ENCODE measurements at places on chromosomes 16 and 17.

DNA sequence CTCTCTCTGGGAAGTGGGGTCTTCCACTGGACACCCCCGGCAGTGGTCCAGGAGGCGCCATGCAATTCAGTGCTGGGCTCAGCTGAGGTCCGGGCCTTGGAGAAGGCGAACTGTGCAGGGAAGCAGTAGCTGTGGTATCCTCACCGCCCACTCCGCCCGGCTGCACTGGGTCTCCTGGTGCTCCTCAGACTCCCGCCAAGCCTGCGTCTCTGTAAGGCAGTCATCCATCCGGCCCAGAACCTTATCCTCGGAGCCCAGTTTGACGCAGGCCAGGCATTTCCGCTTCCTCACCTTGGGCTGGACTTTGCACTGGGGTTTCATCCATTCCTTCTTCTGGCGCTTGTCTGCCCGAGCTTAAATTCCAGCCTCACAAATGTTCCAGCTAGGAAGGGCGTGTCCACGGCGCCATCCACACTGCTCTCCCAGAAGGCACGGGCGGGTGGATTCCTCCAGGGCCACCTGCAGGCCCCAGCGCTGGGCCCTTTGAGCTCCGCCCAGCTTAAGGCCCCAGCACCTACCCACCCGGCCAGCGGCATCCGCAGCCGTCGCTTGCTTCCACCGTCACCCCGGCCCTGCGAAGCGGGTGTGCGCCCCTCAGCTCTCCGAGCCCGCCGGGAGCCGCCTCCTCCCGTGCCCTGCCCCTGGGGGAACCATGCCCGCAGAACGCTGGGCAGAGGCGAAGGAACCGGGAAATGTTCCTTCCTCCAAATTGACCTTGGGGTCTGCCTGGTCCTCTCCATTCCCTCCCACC lies 1884.8 kb downstream of the TP53TG3F start:
- no peak for DNase-seq

DNA sequence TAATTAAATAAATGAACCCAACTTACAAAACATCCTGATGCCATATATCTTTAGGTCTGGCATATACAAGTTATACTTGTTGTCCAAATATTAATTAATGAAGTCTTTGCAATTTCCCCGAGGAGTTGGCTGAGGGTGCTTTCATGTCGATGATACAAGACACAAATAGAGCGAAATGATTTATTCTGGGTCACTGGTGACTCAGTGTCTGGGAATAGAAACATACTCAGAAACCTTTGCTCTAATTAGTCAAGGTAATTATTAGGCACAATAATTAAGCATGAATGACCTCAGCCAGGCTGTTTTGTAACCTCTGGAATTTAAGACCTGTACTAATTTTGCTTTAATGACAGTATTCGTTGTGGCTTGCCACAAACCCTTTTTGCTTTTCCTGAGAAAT lies 37.0 kb upstream of the HAPSTR1 start:
- no peak for DNase-seq

DNA sequence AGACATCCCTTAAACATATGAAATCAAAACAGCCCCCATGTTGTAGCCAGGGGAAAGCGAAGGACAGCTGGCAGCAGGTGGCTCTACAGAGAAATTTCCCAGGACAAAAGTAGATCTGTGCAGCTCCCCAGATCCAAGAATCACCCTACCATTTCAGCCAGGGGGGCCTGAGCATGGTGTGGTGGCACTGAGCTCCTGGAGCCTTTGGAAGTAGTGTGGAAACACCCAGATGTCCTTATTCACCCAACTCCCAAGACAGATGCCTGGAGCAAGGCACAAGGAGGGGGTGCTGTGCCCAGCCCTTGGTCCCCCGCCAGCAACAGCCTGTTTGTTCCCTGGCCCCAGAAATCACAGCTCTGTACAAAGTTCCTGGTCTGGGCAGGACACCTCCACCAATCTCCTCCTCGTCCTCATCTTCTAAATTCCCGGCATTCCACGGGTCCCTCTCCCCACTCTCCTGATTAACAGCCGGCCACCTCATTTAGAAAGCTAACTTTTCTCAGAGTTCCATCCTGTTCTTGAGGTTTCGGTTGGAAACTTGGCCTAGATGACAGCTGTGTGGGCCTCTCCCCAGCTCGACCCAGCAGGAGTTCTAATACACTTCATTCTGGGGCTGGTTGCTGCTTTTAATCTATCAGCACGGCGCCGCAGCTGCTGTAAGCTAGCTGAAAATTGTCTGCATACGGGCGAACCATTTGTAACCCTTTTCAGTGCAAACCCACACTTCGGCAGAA lies 191.1 kb downstream of the C16orf78 start:
- DNase-seq = no peak

GRCh38 chr17:12107905-12108304 lies 87.2 kb downstream of the MAP2K4 start:
- no peak for DNase-seq

DNA sequence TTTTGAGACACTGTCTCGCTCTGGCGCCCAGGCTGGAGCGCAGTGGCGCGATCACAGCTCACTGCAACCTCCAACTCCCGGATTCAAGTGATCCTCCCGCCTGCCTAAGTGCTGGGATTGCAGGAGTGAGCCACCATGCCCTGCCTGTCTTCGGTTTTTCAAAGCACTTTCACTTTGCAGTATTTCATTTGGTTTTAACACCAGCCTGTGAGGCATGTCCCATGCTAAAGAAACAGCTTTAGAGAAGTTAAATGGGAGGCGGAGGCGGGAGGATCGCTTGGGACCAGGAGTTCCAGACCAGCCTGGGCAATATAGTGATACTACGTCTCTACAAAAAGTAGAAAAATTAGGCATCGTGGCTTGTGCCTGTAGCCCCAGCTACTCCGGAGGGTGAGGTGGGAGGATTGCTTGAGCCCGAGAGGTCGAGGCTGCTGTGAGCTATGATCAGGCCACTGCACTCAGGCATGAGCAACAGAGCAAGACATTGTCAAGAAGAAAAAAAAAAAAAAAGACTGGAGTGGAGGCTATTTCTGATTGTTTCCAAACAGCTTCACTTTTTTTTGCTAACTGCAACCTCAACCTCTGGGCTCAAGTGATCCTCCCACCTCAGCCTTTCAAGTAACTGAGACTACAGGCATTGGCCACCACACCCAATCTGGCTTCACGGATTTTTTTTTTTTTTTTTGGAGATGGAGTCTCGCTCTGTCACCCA lies 1.3 kb downstream of the METTL23 start:
- no peak for DNase-seq

DNA sequence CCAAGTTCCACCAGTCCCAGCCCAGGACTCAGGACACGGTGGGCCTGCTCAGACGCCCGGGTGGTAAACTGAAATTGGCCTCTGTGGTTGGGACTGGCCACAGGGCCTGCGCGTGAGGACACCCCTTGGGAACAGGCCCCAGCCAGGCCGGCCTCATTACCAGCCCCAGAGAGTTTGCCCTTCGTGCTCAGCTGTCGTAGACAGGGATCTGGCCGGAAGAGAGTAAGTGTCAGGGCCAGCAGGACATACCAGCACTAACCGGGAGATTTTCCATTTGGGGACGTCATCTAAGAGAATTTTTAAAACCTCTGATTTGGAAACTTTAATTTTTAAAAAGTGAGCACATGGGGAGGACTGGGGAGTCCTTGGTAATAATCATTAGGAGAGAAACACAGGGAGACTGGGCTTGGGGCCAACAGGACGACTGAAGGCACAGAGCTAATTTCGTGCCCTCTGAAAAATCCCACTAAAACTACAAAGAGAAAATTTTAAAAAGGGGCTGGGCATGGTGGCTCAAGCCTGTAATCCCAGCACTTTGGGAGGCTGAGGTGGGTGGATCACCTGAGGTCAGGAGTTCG lies 2.4 kb upstream of the RBFOX3 start:
- DNase-seq = no peak

- no peak for DNase-seq
Observed at GRCh38 chr17:73613271-73614233, 30.7 kb downstream of the SDK2 start.

GRCh38 chr17:71438631-71439146 lies 682.1 kb upstream of the SOX9 start:
- peak; percentile 69 for DNase-seq

DNA sequence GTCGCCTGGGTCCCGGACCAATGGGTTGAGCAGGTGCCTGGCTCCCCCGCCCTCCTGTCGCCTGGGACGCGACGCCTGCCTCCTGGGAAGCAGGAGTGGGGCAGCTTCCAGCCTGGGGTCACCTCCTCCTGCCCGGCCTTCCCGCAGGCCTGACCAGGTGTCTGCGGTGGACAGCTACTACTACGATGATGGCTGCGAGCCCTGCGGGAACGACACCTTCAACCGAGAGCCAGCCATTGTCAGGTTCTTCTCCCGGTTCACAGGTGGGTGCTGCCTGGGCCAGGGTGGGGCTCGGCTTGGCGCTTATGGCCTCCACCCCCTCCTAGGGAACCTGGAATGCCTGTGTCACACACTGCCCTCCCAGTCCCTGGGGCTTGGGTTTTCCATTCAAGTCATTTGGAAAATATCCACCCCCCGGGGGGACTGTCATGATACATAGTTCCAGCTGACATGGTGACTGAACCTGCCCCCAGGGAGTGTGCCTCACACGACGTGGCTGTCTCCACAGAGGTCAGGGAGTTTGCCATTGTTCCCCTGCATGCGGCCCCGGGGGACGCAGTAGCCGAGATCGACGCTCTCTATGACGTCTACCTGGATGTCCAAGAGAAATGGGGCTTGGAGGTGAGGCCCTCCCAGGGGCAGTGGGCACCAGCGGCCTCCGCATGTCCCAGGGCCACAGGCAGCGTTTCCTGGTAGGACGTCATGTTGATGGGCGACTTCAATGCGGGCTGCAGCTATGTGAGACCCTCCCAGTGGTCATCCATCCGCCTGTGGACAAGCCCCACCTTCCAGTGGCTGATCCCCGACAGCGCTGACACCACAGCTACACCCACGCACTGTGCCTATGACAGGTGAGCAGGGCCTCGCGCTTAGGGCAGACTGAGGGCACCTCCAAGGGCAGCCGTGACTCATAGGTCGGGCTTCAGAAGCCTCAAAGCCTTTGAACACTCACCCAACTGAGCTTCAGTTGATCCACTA lies 2.3 kb downstream of the DNASE1 start:
- no peak for DNase-seq

- DNase-seq = no peak
Observed at GRCh38 chr16:27052007-27052406, 14.7 kb upstream of the C16orf82 start.

GRCh38 chr17:17603178-17603894 lies 11.8 kb upstream of the PEMT start:
- no peak for DNase-seq

DNA sequence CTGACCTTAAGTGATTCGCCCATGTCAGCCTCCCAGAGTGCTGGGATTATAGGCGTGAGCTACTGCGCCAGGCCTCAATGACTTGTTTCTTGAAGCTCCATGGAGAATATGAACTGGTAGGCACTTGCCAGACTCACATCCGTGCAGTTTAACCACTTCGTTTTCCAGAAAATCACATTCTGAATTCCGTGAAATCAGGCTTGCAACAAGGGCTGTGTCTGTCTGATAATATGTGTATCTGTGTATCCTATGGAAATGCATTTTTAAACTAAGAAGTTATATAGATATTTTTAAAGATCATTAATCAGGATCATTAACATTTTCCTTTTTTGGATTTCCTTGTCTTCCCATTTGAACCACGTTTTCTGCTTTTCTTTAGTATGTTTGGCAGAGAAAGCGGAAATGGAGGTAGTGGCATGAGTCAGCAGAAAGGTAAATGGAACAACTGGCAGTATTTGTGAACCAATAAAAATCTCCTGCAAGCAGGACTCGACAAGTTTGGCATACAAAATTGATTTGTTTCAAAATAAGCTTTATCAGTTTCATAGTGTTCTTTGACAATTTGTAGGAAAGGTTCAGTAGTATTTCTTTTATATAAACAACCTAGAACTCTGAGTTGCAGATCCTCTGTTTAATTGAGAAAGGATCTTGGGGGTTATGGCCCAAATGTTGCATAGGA lies 33.0 kb downstream of the USP10 start:
- no peak for DNase-seq

- DNase-seq = peak; percentile 44
Observed at GRCh38 chr16:35391328-35391727, 1931.9 kb downstream of the TP53TG3F start.

DNA sequence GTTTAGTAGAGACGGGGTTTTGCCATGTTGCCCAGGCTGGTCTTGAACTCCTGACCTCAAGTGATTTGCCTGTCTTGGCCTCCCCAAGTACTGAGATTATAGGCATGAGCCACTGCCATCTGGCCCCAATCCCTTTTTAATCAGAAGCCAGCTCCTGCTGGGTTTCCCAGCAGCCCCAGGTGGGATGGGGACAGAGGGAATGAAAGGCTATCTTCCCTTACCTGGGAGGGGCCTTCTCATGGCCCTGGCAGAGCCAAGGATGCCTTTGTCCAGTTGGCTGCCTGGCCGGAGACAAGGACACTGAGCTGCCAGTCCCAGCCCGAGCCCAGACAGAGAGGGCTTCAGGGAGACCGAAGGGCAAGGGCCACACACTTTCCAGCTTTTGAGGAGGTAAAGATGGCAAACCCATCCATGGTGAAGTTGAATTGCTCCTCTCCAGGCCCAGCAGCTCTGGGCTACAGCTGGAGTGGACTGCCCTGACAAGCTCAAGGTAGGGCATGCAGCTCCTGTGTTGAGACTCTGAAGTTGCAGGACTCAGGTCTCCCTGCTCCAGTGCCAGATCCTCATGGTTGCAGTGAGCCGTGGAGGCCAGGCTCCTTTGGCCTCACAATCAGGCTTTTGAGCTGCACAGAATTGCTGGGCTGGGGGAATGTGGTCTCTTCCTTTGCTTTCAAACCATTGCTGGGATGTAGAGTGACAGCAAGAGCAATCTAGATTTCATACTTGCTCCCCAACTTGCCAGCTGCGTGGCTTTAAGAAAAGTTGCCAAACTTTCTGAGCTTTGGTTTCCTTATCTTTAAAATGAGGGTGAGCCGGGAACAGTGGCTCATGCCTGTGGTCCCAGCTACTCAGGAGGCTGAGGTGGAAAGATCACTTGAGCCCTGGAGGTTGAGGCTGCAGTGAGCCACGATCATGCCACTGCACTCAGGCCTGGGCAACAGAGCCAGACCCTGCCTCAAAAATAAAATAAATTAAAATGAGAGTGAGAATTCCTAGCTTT lies 44.5 kb upstream of the IL34 start:
- no peak for DNase-seq

GRCh38 chr17:41523787-41524186 lies 4.3 kb downstream of the KRT19 start:
- DNase-seq = no peak

All from SW 1271 (cell line).